ENCODE measurements at places on chromosomes 16 and 17.
A peak's percentile ranks its signal among the peaks of the same experiment; 100 is the strongest.

DNA sequence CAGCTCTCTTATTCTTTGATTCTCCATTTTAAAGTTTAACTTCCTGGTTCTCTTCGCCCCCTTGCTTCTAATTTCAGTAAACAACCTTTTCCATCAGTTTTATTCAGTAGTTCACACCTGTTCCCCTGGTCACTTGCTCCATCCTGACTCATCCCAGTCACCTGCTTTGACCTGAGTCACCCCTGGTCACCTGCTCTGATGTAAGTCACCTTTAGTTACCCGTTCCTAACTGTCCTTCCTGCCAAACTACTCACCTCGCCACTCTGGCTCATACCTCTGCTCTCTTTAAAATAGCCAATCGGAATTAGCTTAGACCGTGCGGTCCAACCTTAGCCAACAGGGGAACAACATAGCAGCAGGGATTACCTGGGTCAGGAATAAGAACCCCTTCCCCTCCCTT is 4.7 kb upstream of the NLRC5 start:
- DNase-seq = no peak

DNA sequence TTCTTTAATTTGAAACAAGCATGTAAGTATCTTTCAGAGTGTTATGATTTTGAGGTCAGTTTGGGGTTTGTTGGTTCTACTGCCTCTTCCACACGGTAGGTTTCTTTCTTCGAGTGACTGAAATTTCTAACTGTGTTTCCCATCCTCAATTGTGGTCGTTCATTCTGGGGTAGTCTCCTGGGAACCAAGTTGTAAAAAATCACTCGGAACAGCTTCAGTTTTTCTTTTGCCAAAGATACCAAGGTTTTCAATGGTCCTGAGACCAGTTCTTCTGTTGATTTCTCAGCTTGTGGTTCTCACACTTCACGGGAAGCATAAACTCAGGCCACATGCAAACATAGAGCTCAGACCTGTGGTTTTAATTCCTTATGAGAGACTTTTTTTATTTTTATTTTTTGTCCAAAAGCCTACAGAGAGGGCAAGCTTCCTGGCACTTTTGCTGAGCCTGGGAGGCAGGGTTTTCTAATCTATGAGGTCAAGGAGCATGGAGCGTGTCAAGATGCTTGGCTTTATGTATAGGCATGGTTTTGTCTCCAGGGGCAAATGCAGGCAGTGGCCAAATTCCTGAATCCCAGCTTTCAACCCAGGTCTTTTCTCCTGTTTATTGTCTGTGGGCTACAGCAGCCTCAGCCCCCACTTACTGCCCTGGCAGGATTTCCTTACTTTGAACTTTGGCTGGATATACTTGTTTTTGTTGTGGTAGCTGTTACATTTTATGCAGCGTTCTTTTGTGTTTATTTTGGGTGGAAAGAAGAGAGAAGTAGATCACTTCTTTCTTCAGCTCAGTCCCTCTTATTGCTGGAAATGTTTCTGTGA is 32.9 kb downstream of the HS3ST3A1 start:
- DNase-seq = no peak

DNA sequence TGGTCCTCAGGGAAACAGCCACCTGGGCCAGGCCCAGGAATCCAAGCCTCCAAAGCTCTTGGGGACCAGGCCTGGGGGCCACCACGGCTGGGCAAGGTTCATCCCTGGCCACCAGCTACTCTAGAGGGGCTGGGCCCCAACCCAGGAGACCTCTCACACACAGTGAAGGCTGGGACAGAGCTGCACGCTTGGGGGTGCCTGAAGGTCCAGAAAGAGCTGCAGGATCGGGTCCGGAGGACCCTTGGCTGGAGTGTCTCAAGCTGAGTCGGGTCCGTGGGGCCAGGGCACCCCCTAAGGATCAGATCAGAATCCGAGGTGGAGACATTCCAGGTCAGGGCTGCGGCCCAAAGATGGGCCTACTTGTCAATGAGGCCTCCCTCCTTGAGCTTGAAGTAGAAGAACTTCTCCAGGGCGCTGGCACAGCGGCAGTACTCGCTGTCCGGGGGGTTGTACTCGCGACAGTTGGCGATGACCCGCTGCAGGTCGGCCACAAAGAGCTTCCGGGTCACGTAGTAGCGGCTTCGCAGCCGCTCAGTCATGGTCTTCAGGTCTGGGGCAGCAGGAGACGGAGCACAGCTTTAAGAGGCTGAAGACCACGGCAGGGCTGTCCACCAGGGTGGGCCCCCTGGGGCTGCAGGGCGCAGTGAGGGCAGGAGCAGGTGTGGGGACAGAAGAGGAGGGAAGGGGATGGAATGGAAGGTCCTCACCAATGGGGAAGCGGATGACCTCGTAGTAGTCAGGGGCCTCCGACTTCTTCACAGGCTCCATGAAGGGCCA is 967 bp upstream of the DHX58 start:
- no peak for DNase-seq

DNA sequence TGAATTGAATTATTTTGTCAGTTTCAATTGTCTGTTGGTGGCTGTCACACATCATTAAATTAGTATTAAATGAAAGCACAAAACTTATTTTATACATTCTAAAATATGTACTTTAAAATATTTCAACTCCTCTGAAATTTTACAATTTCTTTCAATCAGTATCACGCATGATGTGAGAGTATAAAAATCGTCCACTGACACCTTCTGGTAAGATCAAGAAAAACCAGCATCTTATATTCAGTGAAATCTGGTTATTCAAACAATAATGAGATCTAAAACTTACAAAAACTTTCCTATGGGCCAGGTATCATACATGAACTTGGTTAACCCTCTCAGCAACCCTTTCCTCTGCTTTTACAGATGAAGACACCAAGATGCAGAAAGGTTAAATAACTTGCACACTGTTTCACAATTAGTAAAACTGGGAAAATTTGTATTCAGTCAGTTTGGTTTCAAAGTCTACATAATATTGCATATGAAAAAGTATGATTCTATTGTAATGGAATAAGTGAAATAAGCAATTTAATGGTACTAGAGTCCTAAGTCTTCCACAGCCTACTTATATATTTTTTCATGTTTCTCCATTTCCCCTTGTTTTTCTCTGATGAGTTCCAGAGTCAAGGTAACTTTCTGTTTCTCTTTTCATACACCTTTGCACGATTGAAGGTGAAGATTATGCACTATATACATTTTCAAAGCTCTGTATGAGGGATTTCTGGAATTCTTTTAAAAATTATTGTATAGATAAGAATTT is 58.7 kb downstream of the EFCAB5 start:
- DNase-seq = no peak

DNA sequence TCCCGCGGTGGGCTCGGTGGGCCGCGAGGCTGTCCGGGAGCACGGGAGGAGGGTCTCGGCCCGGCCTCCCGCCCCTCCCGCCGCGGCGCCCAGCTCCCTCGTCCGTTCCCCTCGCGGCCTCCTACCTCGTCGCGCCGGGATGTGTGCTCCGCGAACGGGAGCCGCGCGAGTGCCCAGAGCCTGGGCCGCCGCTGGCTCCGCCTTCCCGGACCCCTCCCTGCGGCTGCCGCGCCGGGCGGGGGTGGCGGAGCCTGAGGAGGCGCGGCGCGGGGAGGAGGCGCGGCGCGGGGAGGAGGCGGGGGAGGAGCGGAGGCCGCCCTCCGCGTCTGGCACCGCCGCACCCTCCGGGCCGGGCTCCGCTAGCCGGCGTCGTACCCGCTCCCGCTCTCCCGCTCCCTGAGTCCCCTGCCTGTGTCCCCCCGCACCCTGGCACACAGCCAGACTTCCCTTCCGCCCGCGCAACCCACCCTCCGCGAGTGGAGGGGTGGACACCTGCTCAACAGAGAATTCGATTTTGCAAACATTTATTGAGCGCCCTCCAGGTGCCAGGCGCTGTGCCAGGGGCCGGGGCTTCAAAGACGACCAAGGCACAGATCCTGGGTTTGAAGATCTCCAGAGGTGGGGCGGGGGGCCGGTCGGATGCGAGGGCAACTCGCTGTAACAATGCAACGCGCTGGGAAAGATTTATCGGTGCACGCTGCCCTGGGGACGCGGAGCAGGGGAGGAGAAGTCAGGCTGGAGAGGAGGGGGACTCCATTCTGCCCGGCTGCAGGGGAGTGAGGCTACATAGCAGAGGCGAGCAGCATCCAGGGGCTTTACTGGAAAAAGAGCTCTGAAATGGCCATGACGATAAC is at the start of gene MPP3:
Gene MPP3, minus strand, starts transcription at position 171 of the 854 bp plus-strand sequence. CDS start 1,240 bp downstream, outside the sequence.
- peak; percentile 7 for DNase-seq

DNA sequence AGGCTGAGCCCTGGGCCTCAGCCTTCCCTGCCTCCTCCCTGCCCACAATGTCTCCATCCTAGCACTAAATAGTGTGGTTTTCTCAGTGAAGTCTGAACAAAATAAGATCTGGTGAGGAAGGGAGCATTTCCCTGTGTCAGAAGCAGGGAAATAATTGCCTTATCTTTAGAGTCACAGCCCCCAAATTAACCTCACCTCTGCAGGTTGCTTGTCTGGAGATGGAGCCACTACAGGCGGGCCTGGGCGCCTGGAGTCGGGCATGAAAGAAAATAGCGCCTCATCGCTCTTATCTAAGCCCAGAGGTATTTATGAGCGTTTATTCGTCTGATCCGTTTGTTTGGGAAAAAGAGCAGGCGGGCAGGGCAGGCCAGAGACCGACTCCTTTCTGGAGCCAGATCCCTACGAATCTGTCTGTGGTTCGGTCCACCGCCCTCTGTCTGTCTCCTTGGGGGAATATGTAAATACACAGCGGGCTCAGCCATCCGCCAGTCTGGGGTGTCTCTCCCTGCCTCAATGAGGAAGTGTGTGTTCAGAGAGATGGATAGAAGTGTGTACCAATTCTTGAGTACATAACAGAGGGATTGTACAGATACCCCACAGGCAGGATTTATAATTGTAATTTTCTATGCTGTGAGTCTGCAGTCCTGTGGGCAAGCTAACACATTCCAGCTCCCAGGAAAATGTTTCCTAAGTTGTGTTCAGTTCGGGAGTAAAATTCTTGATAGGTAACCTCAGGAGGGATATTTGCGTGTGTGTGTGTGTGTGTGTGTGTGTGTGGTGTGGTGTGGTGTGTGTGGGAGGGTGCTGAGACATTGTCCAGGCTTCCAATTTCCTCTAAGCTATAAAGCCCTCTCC is 4.3 kb downstream of the HOXB6 start:
- DNase-seq = no peak

DNA sequence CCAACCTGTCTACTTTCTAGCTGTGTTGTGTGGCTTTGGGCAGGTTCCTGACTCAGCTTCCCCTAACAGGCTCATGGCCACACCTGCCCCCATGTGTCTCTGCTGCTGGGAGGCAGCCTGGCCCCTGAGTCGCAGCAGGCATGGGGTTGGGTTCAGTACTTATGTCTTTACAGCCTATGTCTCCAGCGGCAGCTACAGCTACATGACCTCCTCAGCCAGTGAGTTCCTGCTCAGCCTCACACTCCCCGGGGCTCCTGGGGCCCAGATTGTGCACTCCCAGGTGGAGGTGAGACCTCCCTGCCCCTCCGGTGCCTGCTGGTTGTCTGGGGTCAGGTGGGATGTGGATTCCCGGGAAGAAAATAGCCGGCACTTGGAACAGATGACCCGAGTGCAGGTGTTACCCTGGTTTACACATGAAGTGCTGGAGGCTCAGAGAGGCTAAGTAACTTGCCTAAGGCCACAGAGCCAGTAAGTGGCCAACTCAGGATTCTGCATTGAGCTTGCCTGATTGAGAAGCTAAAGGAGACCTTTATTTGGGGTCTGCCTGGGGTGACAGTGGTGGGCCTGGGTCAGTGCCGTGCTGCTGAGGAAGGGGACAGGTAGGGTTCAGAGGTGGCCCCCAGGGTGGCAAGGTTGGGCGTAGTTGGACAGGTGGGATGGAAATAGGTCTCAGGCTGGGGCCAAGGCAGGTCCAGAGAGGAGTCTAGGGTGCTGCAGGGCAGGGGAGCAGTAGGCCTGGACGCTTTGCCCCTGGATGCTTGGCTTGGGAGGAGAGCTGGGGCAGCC is 15.9 kb downstream of the FCSK start:
- DNase-seq = no peak

DNA sequence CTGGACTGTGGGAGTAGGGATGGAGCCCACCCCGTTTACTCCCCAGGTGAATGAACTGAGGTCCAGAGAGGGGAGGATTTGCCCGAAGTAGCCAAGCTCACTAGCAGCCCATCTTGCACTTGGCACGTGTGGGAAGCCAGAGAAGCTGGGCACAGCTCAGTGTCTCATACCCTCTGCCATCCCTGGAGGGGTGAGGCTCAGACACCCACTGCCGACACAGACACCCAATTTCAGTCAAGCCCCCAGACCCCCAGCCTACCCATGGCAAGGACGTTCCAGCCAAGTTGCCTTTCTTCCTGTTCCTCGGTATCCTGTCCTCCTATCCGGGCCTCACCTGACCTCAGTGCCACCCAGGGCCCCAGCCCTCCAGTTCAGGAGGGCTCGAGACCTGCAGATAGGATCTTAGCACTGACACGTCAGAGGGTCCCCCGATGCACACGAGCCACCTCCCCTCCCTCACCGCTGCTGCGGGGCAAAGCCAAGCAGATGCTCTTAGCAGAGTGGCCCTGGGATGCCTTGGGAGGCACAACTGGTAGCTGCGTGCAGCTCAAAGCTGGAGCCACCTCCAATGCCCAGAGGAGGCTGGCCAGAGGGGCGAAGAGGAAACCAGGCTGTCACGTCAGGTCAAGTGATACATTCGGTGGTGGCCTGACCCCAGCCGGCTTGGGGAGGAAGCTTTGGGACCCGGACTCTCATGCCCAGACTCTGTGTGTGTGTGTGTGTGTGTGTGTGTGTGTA is 90.4 kb upstream of the TNRC6C start:
- DNase-seq = no peak

- no peak for DNase-seq
Observed at GRCh38 chr17:7656958-7657609, 6.4 kb downstream of the ATP1B2 start.

DNA sequence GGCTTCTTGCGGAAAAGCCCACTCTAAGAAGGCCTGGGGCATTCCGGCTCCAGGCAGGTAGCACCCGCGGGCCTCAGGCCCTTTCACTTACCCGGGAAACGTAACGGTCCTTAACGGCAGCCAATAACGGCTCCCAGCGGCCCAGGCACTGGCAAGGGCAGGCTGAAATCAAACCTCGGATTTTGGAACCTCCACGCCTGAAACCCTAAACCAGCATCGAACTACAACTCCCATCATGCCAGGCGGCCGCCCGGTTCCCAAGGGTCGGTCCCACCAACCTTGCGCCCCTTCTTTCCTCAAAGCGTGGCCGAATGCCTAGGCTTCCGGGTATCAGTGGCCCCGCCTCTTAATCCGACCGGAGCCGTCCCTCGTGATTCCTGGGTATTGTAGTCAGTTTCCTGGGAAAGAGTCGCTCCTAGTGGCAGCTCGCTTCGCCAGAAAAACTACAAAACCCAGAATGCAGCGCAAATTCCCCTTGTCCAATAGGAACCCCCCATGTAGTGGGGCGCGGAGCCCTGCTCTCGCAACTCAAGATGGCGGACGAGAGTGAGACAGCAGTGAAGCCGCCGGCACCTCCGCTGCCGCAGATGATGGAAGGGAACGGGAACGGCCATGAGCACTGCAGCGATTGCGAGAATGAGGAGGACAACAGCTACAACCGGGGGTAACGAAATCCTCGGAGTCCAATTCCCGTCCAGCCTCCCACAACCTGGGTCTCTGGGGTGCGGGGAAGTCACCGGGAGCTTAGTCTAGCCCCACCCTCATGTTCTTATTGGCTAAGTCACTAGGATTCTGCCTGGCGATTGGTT is at the start of gene NMT1:
Gene NMT1, plus strand, starts transcription at position 521 of the 809 bp plus-strand sequence. Its CDS starts 13 bp downstream, at position 534.
- peak; percentile 100 for DNase-seq

Data from MV-4-11 (cell line).